Non-pigmented ciliary epithelial cell (primary cell): ENCODE measurements at places on chromosomes 1 and 21.

DNA sequence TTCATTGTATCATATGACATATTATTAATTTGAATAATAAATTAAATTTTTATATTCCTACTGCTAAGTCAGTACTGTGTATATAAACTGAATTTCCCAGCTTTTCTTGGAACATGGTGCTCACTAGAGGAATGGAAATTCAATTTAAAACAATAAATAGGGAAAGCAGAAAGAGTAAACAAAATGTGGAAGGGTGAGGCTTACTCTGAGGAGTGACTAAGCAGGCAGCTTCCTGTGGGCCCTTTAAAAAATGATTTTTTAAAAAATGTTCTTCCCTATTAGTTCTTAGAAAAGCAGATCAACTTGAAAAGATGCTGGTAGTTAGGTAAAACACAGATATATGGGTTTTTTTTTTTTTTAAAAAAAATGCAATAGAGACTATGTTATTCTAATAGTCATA lies 49.5 kb upstream of the S1PR1 start:
- DNase-seq: no peak

DNA sequence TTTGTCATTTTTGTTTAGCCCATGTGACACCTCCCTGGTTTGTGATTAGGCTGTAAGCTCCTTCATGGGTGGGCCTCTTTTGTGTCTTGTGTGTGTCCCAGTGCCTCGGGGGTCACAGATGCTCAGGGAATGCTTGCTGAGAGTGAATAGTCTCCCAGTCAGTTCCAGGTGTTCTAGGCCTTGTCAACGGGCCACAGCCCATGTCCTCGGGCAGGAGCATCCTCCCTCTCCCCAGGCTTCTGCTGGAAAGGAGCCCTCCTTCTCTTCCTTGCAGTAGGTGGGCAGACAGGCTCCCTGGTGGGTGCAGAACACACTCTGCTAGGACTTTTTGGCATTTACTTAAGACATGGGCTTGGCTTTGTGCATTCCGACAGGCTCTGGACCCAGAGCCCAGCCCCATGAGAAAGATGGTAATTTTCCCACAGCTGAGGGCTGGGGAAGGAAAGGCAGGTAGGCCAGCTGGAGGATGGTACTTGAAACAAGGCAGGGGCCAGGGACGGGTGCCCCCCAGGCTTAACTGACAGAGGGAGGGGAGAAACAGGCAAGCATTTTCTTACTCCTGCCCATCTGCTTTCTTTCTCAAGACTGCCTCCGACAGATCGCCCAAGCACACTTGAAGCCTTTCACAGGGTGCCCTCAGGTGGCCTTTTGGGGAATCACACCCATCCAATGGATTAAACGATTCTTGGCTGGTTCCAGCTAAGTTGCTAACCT lies 7.1 kb upstream of the CPLANE2 start:
- no peak for DNase-seq

- no peak for DNase-seq
Measured at GRCh38 chr1:10530281-10530740, 55.6 kb downstream of the PEX14 start.

GRCh38 chr1:216183454-216183853 lies 239.8 kb downstream of the USH2A start:
- no peak for DNase-seq

GRCh38 chr1:202806845-202807450 lies 1.3 kb downstream of the KDM5B start:
- DNase-seq: no peak

DNA sequence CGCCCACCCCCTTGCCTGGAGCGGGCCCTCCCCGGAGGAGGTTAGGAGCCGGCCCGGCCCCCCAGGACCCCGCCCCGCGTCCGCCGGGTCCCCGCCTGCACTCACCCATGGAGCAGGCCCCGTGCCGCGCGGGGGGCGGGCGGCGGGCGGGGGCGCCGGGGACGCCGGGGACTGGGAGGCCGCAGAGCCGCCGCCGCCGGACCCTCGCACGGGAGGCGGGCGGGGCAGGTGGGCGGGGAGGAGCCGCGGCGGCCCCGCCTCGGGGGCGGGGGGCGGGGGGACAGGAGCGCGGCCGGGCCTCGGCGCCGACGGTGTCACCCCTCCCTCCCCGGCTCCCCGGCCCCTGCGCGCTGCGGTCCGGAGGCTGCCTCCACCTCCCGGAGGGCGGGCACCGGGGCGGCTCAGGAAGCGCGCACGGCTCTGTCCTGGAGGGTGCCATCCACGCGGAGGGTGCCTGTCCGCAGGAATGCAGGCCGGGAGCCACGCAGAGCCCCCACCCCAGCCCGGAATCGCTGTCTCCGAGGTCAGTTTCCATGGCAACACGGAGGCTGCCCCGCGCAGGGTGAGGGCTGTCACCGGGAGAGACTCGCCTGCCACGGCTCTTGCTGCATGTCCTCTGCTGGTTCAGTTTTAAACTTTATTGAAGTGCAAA lies 5.9 kb upstream of the PLEKHG5 start:
- DNase-seq: no peak

DNA sequence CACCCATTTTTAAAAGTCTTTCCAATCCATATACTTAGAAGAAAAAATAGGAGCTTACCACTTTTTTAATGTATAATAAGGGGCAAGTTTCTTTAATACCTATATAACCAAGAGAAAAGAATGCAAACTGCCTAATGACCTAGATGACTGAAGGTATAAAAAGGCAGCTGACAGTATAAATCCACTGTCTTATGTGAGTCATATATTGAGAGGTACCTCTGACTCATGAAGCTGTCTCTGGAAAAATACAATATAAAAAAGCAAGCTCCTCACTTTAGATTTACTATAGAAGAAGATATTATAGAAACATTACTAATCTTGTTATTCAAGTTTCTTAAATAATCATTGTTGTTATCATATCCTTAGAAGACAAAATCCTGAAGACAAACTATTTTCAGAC lies 144.2 kb downstream of the VAV3 start:
- DNase-seq: no peak

DNA sequence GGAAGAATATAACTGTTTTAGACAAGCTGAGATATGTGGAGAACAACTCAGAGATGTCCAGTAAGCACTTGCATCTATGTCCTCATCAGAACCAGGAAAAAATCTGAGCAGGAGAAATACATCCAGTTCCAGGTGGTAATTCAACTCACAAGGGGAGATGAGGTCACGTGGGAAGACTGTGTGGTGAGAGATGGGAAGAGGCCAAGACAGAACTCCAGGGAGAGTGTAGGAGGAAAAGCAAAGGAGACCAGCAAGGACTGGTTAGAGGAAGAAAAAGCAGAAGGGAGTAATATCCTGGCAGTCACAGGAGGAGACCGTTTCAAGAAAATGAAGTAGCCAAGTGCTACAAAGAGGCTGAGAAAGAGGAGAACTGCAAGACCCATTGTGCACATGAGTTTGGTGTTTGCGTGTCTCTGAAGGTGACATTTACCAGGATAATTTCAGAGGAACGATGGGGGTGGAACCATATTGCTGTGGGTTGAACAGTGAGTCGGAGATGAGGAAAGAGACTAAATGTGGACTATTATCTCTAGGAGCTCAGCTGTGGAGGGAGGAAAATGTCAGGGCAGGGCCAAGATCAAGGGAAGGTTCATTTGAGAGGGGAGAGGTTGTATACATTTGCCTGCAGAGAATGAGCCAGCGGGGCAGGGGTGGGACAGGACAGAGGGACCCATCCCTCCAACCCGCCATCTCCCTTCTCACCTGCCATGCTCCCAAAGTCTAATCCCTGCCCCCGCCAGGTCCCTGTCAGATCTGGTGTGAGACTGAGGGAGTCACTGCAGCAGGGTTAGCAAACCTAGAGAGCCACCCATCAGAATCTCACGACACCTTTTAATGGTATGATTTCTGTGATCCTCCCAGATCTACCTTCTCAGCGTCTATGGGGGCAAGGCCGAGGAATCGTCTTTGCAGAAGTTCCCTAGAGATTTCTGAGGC lies 24.9 kb downstream of the SUSD4 start:
- DNase-seq: no peak

- no peak for DNase-seq
Measured at GRCh38 chr1:93180723-93181613, at the start of gene CCDC18. TSS of gene CCDC18 (plus strand) at chr1:93180724. CDS start at chr1:93183362, 2,638 bp downstream.

- DNase-seq: no peak
Measured at GRCh38 chr1:229231754-229232119, 39.2 kb upstream of the RAB4A start.

GRCh38 chr1:194917769-194918168 lies 1690.5 kb downstream of the KCNT2 start:
- no peak for DNase-seq

DNA sequence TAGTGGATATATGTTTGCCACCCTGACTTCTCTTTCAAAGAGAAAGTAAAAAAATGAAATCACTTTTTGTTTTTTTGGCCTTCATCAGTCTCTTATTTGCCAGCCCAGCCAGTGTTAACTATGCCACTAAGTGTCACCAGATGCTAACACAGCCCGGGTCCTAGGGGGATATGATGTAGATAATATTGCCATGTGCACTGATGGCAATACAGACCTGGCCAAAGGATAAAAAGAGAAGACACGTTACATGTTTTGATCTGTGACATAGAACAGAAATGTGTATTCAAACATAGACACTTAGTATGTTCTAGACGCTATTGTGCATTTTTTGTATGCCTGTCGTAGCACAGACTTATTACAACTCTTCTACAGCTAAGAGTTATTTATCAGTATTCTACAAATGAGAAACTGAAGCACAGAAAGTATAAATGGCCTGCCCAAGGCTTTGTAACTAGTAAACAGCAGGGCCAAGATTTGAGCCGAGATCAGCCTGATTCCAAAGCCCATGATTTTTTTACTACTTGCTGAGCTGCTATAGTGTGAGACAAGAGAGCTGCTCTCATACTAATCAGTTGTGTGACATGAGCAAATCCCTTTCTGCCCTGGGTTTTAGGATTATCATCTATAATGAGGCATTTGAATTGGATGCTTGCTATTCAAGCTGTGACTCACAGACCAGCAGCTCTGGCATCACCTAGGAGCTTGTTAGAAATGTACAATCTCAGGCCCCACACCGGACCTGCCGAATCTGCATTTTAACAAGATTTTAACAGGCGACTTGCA lies 6.3 kb downstream of the LRRC53 start:
- no peak for DNase-seq

GRCh38 chr1:50747394-50747793 lies 212.7 kb downstream of the FAF1 start:
- DNase-seq: no peak

- no peak for DNase-seq
Measured at GRCh38 chr1:157472959-157473358, 79.4 kb downstream of the FCRL5 start.

DNA sequence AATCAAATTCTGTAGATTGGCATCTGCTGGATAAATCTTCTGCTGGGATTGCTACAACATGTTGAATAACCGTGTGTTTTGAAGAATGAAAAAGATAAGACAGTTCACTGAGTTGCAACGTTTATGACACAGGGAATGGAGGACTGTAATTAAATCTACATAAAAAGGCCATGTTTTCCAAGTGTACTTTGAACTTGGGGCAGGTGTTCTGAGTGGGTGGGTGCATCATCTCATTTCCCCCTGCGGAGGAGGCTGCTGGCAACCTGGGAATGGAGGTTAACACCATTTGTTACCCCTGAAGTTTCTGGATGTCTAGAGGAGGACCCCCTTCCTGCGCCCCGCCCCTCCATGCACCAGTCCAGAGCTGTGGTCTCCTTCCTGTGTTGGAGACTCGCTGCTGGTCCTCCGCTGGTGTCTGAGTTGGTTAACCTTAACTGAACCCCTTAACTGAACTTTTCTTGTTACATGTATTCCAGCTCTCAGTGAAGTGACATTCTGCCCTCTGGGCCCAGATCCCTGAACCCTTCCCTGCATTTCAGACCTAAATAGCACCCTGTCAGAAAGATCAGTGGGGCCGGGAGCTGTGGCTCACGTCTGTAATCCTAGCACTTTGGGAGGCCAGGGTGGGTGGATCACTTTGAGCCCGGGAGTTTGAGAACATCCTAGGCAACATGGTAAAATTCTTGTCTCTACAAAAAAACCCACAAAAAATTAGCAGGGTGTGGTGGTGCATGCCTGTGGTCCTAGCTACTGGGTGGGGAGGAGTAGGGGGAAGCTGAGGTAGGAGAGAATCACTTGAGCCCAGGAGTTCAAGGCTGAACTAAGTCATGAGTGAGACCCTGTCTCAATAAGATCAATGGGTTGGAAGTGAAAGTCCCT lies 31.8 kb downstream of the UCK2 start:
- no peak for DNase-seq

DNA sequence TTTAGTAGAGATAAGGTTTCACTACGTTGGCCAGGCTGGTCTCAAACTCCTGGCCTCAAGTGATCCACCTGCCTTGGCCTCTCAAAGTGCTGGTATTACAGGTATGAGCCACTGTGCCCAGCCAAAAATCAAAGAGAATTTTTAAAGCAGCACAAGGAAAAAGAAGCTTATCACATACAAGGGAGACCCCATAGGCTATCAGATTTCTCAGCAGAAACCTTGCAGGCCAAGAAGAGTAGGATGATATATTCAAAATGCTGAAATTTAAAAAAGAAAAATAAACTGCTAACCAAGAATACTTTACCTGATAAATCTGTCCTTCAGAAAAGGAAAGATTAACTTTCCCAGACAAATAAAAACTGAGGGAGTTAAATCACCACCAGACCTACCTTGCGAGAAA lies 43.2 kb downstream of the FLVCR1 start:
- no peak for DNase-seq

GRCh38 chr1:173303984-173304383 lies 96.9 kb upstream of the TNFSF4 start:
- DNase-seq: no peak

DNA sequence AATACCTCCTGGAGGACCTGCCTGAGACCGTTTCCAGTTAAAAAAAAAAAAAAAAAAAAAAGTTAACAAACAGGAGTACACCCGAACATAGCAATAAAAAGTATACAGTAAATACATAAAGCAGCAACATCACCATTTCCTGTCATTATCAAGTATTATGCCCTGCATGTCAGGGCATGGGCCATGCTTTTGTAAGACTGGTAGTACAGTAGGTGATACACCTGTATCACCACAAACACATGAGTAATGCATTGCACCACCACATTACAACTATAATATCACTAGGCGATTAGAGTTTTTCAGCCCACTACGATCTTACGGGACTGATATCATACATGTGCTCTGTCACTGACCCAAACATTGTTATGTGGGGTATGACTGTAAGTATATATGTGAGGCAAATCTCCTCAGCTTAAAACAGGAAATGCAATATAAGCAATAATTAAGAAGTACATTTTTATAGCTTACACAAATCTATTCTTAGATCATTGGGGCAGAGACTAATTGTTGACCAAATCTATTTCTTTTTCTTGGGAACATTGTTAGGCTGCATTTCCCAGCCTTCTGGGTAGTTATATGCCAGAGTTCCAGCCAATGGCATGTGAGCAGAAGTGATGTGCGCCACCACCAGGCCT lies 98.1 kb downstream of the PLD5 start:
- DNase-seq: no peak

DNA sequence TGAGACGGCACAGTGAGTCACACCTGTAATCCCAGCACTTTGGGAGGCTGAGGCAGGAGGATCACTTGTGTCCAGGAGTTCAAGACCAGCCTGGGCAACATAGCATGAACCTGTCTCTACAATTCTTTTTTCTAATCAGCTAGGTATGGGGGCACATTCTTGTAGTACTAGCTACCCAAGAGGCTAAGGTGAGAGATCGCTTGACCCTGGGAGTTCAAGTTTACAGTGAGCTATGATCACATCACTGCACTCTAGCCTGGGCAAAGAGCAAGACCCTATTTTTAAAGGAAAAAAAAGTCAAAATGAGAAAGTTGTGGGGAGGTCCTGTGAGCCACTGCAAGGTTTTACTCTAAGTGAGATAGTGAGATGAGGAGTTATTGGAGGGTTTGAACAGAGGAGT lies 34.8 kb upstream of the AHCTF1 start:
- no peak for DNase-seq
